ENCODE measurements at places on chromosomes 4 and X.

DNA sequence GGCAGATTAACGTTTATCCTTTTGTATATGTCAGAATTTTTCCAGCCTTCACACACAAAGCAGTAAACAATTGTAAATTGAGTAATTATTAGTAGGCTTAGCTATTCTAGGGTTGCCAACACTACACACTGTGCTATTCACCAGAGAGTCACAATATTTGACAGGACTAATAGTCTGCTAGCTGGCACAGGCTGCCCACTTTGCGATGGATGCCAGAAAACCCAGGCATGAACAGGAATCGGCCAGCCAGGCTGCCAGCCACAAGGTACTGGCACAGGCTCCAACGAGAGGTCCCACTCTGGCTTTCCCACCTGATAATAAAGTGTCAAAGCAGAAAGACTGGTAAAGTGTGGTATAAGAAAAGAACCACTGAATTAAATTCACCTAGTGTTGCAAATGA lies 94.8 kb downstream of the TET2 start:
- no peak for DNase-seq

- no peak for DNase-seq
These were observed 120.0 kb downstream of the PDLIM5 start for GRCh38 chr4:94571715-94572114.

GRCh38 chrX:19549838-19550237 lies 34.5 kb upstream of the MAP3K15 start:
- no peak for DNase-seq

- DNase-seq, result no peak
These were observed 180.2 kb upstream of the TET2 start for GRCh38 chr4:104966349-104967033.

DNA sequence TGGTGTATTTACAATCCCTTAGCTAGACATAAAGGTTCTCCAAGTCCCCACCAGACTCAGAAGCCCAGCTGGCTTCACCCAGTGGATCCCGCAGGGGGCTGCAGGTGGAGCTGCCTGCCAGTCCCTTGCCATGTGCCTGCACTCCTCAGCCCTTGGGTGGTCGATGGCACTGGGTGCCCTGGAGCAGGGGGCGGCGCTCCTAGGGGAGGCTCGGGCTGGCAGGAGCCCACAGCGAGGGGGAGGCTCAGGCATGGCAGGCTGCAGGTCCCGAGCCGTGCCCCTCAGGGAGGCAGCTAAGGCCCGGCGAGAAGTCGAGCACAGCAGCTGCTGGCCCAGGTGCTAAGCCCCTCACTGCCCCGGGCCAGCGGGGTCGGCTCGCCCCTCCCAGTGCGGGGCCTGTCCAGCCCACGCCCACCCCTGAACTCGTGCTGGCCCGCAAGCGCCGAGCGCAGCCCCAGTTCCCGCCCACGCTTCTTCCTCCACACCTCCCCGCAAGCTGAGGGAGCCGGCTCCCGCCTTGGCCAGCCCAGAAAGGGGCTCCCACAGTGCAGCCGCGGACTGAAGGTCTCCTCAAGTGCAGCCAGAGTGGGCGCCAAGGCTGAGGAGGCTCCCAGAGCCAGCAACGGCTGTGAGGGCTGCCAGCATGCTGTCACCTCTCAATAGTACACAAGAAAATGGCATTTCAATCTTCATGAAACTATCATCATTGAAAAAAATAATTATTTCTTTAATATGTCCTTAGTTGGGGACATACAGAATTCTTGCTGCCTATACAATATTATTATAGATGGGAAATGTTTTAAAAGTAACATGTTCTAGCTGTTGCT lies 189.1 kb downstream of the SLC7A11 start:
- no peak for DNase-seq

All from mucosa of descending colon (tissue), 3 donors.